ENCODE measurements at places on chromosomes 12 and 14.

DNA sequence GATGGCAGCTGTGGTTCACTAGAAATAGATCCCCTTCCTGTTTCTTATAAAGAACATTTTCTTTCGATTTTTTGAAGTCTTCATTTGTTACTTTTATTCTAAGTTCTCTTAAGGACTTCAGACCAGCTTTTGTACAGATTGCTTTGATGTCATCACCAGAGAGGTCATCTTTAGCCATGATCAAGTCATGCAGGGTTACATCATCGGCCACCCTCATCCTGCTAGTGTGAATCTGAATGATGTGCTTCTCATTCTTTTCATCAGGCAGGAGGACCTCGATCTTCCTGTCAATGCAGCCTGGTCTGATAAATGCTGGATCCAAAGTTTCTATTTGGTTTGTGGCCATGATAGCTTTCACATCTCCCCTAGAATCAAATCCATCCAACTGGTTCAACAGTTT lies 706.7 kb downstream of the RERGL start:
- no peak for DNase-seq

DNA sequence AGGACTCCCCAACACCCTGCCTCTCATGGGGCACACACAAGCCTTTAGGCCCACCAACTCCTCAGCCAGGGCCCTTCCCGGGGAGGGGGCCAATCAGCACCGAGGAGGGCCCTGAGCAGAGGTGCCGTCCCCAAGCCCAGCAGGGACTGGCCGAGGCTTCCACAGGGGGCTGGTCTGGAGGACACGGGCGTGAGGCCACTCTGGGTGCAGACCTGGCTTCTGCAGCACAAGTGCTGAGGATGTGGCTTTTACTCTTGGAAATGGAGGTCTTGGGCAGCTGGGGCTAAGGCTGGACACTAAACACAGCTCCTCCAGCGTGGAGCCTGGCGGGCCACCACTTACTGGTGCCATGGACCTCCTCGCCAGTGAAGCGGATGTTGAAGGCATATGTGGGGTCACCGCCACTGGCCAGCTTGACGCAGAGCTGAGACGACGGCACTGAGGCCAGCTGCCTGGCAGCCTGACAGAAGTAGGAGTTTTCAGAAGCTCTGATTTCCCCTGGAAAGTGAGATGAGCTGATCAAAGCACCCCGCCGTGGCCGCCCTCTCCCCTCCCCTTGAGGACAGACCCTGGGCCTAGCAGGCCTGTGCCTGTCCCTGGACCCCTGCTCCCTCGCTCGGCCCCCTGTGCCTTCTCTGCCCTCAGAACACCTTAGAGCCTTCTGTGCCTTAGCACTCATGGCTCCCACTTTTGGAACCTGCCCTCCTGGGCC lies 44.0 kb downstream of the TRAFD1 start:
- DNase-seq = no peak

GRCh38 chr14:24366721-24367513 lies 1.1 kb upstream of the NFATC4 start:
- DNase-seq = peak; percentile 98

DNA sequence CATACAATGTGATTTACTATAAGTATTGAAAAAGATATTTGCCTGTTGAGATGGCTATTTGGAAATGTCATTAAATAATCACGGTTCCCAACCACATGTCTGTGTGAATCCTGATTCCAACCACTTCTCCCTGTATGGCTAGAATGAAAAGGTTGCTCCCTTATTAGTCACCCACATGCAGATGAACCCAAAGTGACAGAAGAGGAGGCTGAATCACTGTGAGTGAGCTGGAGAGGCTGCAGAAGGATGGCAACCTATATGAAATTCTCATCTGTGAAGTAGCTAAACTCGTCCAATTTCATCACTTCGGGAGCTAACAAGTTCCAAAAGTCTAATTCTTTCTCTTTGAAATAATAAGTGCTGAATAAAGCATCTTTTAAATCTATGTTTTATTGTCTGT lies 300.5 kb downstream of the PRKD1 start:
- DNase-seq = peak; percentile 22

DNA sequence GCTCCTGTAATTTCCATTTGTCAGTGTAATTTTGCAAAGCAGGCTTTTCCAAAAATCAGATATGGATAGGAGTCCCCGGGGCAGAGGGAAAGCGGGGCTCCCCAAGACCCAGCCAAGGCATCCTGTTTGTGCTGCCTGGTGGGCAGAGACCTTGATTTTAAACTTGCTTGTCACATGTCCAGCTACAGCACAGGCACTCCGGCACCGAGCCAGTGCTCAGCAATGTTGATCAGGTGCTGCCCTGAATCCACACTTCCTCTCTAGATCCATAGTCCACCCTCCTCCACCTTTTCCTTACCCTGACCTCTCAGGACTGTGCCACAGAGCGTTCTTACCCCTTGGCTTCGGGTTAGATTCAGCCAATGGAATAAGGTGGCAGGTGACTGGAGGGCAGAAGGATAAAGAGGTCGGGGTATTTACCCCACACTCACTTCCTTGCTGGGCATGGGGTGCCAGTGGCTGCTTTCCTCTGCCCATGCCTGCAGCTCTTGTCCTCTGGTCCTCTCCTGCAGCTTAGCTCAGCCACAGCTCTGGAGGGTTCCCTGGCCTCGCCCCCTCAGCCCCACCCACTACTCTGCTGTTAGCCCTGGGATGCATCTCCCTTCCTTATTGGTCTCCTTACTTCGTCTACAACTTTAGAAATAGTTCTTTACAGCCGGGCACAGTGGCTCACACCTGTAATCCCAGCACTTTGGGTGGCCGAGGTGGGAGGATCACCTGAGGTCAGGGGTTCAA lies 80.1 kb downstream of the IRF2BPL start:
- no peak for DNase-seq

DNA sequence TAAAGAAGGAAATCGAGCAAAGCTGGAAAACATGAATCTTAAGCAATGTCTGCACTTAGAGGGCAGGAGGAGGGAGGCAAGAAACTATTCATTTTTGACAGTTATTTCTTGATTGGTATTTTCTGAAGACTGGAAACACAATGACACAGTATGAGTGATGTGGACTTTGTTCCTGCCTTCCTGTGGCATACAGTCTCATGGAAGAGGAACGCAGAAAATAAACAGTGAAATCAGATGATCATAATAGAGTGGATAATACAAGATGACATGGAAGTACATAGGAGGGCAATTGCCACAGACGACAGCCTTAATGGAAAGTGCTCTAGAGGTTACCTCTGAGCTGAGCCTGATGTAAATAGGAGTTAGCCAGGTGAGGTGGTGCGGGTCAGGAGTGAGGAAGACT lies 140.4 kb upstream of the MAX start:
- no peak for DNase-seq

DNA sequence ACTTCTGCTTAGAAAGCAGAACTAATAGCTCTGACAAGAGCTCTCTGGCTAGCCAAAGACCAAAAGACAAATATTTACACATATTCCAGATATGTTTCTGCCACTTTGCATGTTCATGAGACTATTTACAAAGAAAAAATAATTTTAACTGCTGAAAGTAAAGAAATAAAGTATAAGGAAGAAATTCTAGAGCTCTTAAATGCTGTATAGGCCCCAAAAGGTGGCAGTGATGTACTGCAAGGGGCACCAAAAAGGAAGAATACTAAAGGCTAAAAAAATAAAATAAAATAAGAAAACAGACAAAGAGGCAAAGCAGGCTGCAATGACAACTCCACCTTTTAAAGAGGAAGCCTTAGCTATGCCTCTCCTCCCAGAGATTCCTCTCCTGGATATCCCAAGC lies 23.0 kb downstream of the KLRK1 start:
- peak; percentile 66 for DNase-seq

- no peak for DNase-seq
These were observed 25.5 kb upstream of the MGP start for GRCh38 chr12:14911131-14911530.

DNA sequence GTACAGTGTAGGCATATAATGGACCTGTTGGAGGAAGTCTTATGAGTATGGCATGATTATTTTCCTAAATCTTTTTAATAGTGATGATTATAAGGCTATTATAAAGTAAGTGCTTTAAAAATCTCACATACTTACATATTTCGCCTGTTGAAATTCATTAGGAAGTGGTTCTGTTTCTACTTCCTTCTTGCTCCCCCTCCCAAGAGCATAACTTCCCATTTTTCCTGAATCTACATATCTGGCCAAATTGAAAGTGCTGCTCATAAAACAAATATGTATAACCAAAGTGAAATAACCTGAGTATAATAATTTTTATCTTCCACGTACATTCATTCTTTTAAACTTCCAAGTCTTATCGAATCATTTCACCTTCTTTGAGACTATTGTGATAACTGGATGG lies 455.6 kb upstream of the SEL1L start:
- DNase-seq = no peak

DNA sequence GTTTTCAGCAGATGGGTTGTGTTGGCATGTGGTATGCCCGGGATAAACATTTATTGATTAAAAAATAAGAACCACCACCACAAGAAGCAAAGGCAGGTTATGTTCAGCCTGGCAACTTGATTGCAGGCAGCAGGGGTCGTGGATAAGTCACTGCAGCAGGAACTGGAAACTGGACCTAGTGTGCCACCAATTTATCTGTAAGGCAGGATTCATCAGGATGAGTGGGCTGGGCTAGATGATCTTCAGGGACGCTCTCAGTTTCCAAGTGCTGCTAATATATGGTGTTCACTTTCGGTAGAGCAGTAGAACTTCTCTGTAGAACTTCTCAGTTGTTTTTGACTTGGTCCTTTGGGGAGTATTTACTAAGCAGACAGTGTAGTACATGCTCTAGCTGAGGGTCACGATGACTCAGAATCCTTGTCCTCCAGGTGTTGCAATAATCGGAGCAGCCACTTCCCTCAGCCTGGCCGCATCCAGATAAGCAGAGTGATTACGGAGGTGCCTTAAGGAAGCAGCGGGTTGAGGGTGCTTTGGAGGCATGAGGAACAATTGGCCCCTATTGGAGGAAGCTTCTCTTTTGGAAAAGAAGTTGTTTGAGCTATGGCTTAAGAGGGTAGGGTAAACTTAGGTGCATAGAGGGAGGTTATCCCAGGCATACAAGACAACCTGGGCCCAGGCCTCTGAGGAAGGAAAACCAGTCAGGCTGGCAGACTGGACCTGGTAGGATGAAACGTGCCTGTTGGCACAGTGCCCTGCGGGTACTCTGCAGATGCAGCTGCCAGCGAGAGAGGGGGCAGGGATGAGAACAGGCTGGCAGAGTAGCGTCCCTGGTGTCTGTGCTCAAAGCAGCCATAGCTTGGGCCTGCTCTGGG lies 104.0 kb downstream of the GPR135 start:
- DNase-seq = no peak

DNA sequence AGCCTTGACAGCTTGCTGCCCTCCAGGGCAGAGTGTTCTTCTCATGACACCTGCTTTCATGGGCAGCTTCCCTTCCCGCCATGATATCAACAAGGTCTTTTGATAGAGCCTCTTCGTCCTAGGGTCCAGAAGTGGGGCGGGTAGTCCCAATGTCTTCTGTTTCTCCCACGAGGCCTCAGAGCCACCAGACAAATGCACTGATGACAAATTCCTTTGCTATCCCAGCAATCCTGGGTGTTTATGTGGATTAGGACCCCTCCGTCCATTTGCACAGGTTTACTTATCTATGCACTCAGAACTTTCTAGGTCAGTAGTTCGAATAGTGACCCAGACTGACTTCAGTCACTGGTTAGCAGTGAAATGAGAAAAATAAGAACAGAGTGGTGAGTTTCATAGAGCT lies 52.6 kb upstream of the PRMT8 start:
- DNase-seq = no peak

DNA sequence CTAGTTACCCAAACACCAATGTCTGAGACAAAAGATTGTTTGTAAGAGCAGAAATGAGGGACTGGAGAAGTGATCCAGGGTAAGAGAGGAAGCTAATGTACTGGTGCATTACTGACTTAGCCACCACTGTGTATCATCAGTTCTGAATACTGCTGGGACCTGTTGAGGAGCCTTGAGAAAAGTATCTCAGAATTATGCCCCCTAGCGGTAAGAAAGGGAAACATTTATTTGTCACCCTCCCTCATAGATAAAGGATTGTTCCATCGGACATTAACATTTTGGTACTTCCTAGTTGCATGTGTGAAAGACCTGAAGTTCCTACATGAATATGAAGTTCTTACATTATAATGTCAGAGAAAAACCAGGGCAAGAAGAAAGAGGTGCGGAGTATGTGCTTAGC lies 612.5 kb downstream of the FSCB start:
- no peak for DNase-seq

GRCh38 chr12:49330631-49331379 lies 6.2 kb downstream of the C1QL4 start:
- DNase-seq = no peak

DNA sequence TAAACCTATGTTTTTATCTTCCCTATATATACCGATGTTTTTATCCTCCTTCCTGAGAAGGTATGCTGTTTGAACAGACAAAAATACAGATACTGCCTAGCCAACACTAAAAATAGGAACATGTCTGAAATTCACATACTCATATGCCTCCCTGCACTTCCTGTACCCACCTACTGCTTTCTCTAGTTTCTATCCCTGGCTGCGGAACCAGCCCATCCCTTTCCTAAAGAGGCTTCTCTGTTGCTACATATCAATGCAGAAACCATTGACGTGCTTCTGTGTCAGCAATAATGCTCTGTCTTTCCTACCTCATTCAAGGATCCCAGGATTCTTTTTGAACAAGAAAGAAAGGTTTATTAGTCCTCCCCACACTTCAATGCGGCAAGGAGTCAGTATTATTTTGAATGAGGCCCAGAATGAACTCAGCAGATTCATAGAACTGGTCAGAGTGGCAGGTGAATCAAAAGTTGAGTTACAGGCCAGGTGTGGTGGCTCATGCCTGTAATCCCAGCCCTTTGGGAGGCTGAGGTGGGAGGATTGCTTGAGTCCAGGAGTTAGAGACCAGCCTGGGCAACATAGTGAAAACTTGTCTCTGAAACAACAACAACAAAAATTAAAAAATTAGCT lies 67.8 kb upstream of the NAP1L1 start:
- no peak for DNase-seq

DNA sequence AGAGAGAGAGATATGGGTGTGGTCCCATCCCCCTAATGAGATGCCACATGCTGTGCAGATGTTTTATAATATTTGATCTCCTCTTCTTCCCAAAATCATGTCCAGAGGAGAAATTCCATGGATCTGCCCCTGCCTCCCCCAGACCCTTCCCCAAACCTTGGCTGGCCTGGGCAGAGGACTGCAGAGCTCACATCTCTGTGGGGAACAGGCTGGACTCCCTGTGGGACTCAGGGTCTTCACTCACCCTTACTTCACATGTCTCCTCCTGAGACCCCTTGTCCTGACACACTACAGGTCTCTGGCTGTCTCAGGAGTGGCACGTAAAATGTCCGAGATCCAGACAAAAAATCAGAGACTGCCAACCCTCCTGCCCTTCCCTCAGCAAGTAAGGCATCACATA lies 76.0 kb upstream of the CAPRIN2 start:
- no peak for DNase-seq

DNA sequence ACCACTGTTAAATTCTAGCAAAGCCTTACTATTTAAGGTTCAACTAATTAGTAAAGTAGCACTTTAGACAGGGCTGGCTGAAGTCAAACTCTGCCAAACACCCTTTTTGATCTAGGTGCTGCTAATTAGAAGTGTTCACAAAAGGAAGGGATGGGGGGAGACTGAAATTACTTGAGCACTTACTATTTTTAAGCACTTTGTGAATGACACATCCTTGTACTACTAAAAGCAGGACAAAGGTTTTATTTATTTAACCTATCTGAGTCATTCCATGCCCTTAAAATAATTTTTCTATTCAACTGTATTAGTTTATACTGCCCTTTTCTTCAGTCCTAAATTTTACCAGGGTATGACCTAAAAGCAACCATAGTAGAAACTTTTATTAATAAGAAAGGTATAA lies 20.1 kb downstream of the MBIP start:
- no peak for DNase-seq
